Activated naive CD4-positive, alpha-beta T cell treated with anti-CD3 and anti-CD28 coated beads for 36 hours (primary cell): ENCODE measurements at places on chromosomes 16 and 17.

DNA sequence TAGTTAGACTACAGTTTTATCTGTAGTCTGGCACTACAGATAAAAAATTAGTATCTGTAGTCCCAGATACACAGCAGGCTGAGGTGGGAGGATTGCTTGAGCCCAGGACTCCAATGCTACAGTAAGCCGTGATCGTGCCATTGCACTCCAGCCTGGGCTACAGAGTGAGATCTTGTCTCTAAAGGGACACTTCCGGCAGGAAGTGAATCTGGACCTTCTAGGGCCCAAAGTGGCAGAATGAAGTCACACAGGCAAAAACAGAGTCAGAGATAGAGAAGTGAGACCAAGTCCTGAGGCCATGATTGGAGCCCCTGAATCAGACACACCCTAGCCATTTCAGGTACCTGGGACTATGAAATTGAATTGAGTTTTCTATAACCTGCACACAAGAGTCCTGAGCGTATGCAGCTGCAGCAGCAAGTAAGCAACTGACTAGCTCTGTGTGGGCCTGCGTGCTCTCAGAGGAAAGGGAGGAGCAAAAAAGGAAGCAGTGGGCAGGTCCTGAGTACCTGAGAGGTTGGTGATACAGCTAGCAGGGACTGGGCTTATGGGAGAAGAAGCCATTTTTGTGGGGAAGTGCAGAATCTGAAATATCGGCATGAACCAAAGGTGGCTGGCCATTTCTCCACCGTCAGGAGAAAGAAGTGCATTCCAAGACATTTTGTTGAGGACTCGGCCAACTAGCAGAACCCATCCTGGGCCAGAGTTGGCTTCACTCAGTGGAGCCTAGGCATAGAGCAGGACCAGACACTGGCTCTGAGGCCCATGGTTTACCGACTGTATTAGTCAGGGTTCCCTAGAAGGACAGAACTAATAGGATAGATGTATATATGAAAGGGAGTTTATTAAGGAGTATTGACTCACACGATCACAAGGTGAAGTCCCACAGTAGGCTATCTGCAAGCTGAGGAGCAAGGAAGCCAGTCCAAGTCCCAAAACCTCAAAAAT is 27.2 kb upstream of the BRD7 start:
- H3K4me1 ChIP-seq = peaks cover 20% of the 10 kb centered on the region
- H3K27me3 ChIP-seq = no peaks in the 10 kb centered on the region
- H3K27ac ChIP-seq = peak overlapping the region; percentile 64

DNA sequence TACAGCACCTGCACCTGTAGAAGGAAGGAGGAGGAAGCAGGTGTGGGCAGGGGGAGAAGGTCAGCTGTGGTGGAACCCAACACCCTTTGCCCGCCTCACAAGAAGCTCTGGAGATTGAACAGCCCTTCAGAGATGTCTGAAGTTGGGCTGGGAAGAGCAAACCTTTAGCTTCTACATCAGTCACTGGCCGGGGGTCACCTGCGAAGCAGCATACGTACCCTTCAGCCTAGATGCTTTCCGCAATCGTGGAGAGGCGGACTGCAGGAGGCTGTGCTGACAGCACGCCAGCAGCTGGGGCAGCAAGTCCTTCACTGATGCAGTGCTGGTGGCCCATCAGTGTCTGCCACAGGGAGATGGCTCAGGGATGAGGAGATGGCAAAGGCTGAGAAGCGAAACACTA is 5.2 kb upstream of the HS3ST3B1 start:
- no peak overlapping the region for H3K4me3 ChIP-seq
- peaks cover 69% of the 10 kb centered on the region for H3K27me3 ChIP-seq
- peak overlapping the region; percentile 10 for H3K27ac ChIP-seq
- DNase-seq = no peak
- no peaks in the 10 kb centered on the region for H3K36me3 ChIP-seq
- H3K4me1 ChIP-seq = peaks cover 13% of the 10 kb centered on the region

DNA sequence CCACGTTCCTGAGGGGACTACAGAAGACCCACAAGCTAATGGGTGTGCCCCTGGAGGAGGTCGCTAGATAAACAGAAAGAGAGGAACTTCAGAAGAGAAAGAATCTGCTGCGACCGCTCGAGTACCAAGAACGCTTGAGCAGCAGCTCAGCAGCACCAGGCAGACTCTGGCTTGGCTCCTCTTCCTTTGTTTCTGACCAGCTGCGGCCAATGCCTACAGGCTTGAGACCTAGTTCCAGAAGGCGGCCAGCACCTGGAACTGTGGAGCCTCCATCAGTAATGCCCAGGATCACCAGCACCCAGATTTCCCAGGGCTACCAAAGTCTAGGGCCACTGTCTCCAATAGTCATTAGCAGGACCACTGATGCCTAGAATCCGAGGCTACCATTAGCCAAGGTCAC is 26.0 kb upstream of the GOSR2 start:
- no peaks in the 10 kb centered on the region for H3K36me3 ChIP-seq
- no peak overlapping the region for H3K27ac ChIP-seq
- H3K4me3 ChIP-seq = no peak overlapping the region
- H3K27me3 ChIP-seq = peaks cover 8% of the 10 kb centered on the region
- no peaks in the 10 kb centered on the region for H3K4me1 ChIP-seq

- no peak overlapping the region for H3K27ac ChIP-seq
- no peak overlapping the region for H3K4me3 ChIP-seq
- DNase-seq = no peak
- H3K4me1 ChIP-seq = no peaks in the 10 kb centered on the region
- no peaks in the 10 kb centered on the region for H3K36me3 ChIP-seq
- no peaks in the 10 kb centered on the region for H3K27me3 ChIP-seq
Observed at GRCh38 chr16:10657925-10658324, 36.8 kb downstream of the TEKT5 start.

- DNase-seq = no peak
- H3K27me3 ChIP-seq = no peaks in the 10 kb centered on the region
- H3K4me1 ChIP-seq = peaks cover 29% of the 10 kb centered on the region
- no peak overlapping the region for H3K4me3 ChIP-seq
Observed at GRCh38 chr17:57595426-57595825, 149.7 kb downstream of the CCDC182 start.

DNA sequence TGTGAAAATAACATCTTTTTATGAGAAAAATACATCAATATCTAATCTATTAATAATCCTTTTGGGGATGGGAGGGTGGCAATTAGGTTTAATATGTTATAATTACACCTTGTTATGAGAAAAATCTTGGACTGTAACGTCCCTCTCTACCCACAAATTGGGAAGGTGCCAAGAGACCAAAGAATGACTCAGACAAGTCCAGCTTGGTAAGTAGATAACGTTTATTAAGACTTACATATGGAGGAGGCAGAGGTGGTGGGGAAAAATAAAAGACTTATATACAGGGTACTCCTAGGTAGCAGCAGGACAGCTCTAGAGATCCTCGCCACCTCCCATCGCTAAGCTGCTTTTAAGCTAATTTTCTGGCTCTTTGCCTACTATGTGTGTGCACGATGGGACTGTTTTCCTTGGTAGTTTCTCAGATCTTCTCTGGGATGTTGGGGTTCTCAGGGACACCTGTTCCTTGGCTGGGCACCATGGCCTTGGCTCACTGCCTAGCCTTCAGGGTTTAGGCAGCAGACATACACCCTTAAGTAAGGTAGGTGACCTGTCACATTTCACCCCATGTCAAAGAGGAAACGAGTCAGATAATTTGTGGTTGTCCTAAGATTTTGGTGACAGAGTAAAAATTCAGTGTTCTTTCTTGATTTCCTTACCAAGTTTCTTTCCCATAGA is 31.5 kb downstream of the RBL2 start:
- H3K36me3 ChIP-seq = peaks cover 35% of the 10 kb centered on the region
- H3K4me1 ChIP-seq = peaks cover 43% of the 10 kb centered on the region
- DNase-seq = no peak
- peak overlapping the region; percentile 50 for H3K27ac ChIP-seq
- no peaks in the 10 kb centered on the region for H3K27me3 ChIP-seq

GRCh38 chr16:71359431-71359830 is 908 bp downstream of the CALB2 start:
- no peak overlapping the region for H3K4me3 ChIP-seq
- no peak overlapping the region for H3K27ac ChIP-seq

- H3K36me3 ChIP-seq = peaks cover 25% of the 10 kb centered on the region
- no peak overlapping the region for H3K4me3 ChIP-seq
Observed at GRCh38 chr16:23435500-23435899, 17.5 kb downstream of the COG7 start.

GRCh38 chr16:73311857-73312723 is 264.2 kb upstream of the ZFHX3 start:
- no peak for DNase-seq
- H3K4me3 ChIP-seq = no peak overlapping the region
- no peaks in the 10 kb centered on the region for H3K4me1 ChIP-seq
- H3K36me3 ChIP-seq = no peaks in the 10 kb centered on the region
- no peaks in the 10 kb centered on the region for H3K27me3 ChIP-seq

DNA sequence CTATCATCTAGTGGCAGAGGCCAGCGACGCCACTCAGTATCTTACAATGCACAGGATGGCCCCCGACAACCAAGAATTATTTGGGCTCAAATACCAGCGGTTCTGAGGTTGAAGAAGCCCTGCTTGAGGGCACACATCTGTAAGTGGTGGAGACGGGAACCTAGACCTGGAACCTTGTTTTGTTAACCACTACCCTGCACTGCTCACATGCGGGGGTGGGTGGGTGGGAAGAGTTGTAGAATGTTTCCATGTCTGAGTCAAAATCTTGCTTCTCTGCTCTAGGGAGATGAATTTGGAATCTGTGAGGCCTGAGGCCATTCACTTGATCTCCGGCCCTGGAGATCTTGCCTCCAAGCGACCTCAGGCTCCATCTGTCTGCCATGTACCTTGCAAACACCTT is 44.1 kb downstream of the ABCC1 start:
- no peak overlapping the region for H3K4me3 ChIP-seq
- H3K36me3 ChIP-seq = peaks cover 8% of the 10 kb centered on the region
- H3K4me1 ChIP-seq = peaks cover 33% of the 10 kb centered on the region
- H3K27ac ChIP-seq = no peak overlapping the region

- H3K4me3 ChIP-seq = no peak overlapping the region
- peaks cover 2% of the 10 kb centered on the region for H3K4me1 ChIP-seq
- no peaks in the 10 kb centered on the region for H3K36me3 ChIP-seq
- H3K27ac ChIP-seq = no peak overlapping the region
Observed at GRCh38 chr16:1150511-1150982, 2.4 kb upstream of the CACNA1H start.

GRCh38 chr17:58506354-58507080 is 7.9 kb downstream of the MTMR4 start:
- no peaks in the 10 kb centered on the region for H3K27me3 ChIP-seq
- H3K4me1 ChIP-seq = no peaks in the 10 kb centered on the region
- H3K36me3 ChIP-seq = peaks cover 54% of the 10 kb centered on the region
- H3K4me3 ChIP-seq = no peak overlapping the region

GRCh38 chr17:81576621-81577277 is 24.6 kb upstream of the FAAP100 start:
- no peak for DNase-seq
- H3K4me3 ChIP-seq = no peak overlapping the region
- H3K36me3 ChIP-seq = peaks cover 23% of the 10 kb centered on the region
- H3K4me1 ChIP-seq = peaks cover 14% of the 10 kb centered on the region

- no peak overlapping the region for H3K27ac ChIP-seq
- no peaks in the 10 kb centered on the region for H3K4me1 ChIP-seq
- no peaks in the 10 kb centered on the region for H3K27me3 ChIP-seq
- peaks cover 1% of the 10 kb centered on the region for H3K36me3 ChIP-seq
- DNase-seq = no peak
- H3K4me3 ChIP-seq = no peak overlapping the region
Observed at GRCh38 chr17:30996486-30996885, 25.6 kb downstream of the RNF135 start.

DNA sequence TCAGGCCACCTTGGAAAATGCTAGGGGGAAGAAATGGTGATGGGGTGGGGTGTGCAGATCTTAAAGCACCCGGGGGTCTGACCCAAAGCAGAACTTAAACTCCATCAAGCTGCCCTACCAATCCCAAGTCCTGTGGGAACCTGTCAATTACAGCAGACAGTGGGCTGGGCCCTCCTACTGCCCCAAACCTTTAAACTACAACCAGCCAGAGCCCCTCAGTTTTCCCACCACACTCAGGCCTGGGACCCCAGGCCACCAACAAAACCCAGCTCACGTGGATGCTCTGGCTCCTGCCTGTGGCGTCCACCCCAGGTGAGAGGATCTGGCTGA is 2.7 kb downstream of the MYO18A start:
- no peak for DNase-seq
- no peaks in the 10 kb centered on the region for H3K36me3 ChIP-seq
- H3K27me3 ChIP-seq = no peaks in the 10 kb centered on the region
- peak overlapping the region; percentile 46 for H3K27ac ChIP-seq
- peaks cover 26% of the 10 kb centered on the region for H3K4me1 ChIP-seq

DNA sequence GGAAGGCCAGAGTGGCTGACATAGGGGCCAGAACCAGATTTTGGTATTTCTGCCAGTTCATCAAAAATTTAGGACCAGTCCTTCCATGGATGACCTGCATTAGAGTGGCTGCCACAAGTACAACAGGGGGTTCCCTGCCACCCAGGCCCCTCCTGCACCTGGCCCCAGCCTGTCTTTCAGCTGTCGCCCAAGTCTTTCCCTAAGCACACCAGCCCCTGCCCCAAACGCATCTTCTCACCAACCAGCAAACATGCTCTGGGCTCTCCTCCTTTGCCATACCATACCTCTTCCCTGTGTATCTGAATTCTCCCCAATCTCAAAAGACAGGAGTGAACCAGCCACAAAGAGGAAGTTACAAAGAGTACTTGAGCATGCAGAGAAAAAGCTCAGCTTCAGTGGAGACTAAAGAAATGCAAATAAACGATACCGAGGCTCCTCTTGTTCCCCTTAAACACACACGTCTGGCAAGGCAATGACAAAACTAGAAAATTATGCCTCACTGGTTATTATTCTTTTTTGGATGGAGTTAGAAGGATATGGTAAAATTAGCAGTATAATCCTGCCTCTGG is 130.6 kb downstream of the DYNLRB2 start:
- H3K27ac ChIP-seq = no peak overlapping the region
- H3K36me3 ChIP-seq = no peaks in the 10 kb centered on the region
- no peak overlapping the region for H3K4me3 ChIP-seq
- H3K4me1 ChIP-seq = peaks cover 19% of the 10 kb centered on the region

GRCh38 chr16:58563235-58563634 is 47.9 kb downstream of the SETD6 start:
- H3K36me3 ChIP-seq = peaks cover 47% of the 10 kb centered on the region
- H3K27me3 ChIP-seq = no peaks in the 10 kb centered on the region
- peaks cover 4% of the 10 kb centered on the region for H3K4me1 ChIP-seq
- no peak overlapping the region for H3K27ac ChIP-seq
- no peak for DNase-seq

GRCh38 chr17:74234486-74234885 is 21.1 kb downstream of the TTYH2 start:
- no peak overlapping the region for H3K4me3 ChIP-seq
- no peak for DNase-seq
- no peaks in the 10 kb centered on the region for H3K4me1 ChIP-seq
- H3K27me3 ChIP-seq = no peaks in the 10 kb centered on the region
- peaks cover 1% of the 10 kb centered on the region for H3K36me3 ChIP-seq

DNA sequence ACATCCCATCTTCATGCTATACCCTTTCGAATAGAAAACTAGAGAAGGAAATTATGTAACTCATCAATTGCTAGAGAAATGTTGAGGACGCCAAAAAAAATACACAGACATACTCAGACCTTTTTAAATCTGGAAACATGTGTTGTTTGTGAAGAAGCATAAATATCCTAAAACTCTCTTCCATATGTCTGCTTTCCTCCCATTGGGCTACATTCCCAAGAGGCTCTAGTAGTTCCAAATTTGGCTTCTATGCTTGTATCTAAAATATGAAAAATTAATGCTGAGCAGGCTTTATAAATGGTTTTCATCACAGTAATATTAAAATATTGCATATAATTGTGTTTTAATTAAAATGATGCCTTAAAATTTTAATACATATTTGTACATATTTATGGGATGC is 297.9 kb upstream of the PSMD7 start:
- no peak for DNase-seq
- H3K4me3 ChIP-seq = no peak overlapping the region
- H3K27ac ChIP-seq = no peak overlapping the region
- no peaks in the 10 kb centered on the region for H3K27me3 ChIP-seq
- H3K36me3 ChIP-seq = no peaks in the 10 kb centered on the region
- H3K4me1 ChIP-seq = no peaks in the 10 kb centered on the region
